Activated T-cell treated with anti-CD3 and anti-CD28 coated beads for 4 hours (primary cell): ENCODE measurements at places on chromosomes 4 and X.

DNA sequence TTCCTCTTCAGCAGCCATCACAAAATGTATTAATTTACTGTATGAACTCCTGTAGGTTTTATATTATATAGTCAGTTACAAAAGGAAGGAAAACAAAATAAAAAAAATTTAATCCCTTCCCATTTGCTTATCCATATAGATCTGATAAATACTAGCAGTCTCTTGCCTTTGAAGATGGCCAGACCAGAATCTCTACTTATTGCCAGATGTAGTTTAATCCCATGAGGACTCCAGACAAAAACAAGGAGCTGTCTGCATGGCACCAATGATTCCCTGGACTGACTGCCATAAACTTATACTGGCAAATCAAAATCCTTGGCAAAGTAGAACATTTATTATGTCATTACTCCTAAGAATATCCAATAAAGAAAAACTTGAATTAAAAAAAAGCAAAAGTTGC is 223.3 kb upstream of the MAB21L2 start:
- DNase-seq: no peak

DNA sequence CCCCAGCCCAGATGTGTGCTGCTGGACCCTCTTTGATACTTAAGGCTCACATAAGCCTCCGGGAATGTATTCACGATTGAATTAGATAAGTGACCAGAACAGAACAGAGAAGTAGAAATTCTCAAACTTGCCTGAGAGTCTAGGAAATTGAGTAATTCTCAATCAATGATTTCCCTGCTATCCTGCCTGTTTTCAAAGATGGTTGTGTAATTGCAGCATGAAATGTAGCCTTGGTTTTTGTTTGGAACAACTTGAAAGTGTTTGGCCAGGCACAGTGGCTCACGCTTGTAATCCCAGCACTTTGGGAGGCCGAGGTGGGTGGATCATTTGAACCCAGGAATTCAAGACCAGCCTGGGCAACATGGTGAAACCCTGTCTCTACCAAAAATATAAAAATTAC is 41.2 kb downstream of the TNIP2 start:
- DNase-seq: no peak

GRCh38 chrX:15349046-15349445 is 13.7 kb upstream of the PIGA start:
- no peak for DNase-seq

DNA sequence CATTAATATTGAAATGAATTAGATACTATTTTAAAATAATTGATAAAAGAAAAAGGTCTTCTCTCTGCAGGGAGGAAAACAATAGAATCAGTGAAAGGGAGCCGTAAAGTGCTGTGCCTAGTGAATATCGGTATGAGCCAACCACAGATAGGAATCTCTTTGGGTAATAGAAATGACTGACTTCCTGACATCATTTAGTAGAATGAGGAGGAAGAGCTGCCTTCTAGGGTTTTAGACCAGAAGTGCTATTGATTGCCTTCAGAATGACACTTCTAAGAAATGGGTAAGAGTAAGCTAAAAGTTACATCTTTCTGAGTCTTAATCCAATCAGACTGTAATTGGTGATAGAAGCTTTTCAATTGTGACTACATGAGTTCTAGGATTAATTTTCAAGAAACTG is 134.0 kb upstream of the MAP9 start:
- no peak for DNase-seq

DNA sequence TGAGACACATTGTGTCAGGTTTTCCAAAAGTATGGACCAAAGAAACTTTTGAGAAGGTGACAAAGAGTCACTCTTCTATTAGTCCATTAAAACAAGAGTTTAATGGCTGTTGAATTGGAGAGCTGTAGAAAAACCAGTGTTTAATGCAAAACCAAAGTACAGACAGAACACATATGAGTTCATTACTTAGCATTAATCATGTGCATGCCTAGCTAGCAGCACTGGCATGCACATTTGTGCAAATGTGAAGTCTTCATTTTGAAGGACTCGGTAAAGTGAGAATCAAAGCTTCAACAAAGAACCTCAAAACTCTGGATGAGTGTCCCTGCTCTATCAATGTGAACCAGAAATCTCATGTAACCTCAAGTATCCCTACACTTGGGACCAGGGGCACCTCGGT is 256.3 kb upstream of the PPARGC1A start:
- no peak for DNase-seq

GRCh38 chr4:90174621-90175023 is 47.4 kb downstream of the CCSER1 start:
- no peak for DNase-seq

GRCh38 chr4:47721892-47722575 is 115.8 kb downstream of the CORIN start:
- DNase-seq: no peak

- peak; percentile 67 for DNase-seq
These were observed 2.7 kb downstream of the FOXO4 start for GRCh38 chrX:71098302-71098701.

DNA sequence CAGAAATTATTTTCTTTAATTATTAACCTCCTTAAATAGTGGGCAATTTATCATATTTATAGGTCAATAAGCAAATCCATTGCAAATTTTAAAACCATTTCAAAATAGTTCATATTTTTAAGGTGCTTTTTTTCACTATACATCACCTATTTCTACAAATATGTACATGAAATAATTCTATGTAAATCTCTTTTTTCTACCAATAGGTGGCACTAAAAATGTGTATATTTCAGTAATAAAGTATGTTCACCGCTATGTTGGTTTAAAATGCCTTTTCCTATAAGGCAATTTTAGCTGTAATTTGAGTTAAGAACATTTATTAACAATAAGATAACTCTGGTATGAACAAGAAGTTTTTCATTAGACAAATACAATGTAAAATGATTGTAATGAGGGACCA is 672.2 kb downstream of the KCTD8 start:
- DNase-seq: no peak

- no peak for DNase-seq
These were observed 21.0 kb downstream of the RBM47 start for GRCh38 chr4:40608628-40609027.

GRCh38 chr4:152640058-152640921 is 39.5 kb downstream of the TMEM154 start:
- no peak for DNase-seq

GRCh38 chr4:151804821-151805220 is 44.0 kb upstream of the GATB start:
- no peak for DNase-seq

- DNase-seq: no peak
These were observed 110.6 kb downstream of the SH3KBP1 start for GRCh38 chrX:19776753-19777152.

DNA sequence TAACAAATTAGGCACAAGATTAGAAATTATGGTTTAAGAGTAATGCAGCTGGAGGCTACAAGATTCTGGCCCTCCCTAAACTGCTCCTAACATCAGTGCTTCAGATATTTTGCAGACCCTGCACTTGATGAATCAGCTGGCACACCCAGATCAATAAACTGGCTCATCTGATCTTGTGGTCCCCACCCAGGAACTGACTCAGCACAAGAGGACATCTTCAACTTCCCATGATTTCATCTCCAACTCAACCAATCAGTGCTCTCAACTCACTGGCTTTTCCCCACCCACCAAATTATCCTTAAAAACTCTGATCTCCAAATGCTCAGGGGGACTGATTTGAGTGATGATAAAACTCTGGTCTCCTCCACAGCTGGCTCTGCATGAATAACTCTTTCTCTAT is 21.7 kb upstream of the TMEM33 start:
- DNase-seq: no peak

DNA sequence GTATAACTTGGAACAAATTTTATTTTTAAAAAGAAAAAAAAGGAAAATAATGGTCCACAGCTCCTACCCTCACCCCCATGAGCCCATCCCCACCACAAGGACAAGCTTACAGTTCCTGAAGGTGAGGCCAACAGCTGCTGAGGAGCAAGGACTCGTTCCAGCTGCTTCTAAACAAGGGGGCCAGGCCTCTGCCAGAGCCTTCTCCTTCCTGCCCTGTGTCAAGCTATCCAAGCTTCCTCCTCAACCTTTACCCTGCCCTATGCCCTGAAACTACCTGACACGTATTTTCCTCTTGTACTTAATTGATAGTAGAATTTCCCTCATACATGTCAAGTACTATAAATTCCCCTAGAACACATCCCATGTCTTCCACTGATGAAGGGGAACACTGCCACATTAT is 8.8 kb downstream of the SH3D19 start:
- no peak for DNase-seq

- no peak for DNase-seq
These were observed 35.8 kb downstream of the FGFBP1 start for GRCh38 chr4:15902746-15903145.

GRCh38 chrX:37887347-37887746 is 40.0 kb upstream of the DYNLT3 start:
- no peak for DNase-seq

GRCh38 chr4:139889264-139889663 is 223.6 kb downstream of the MGST2 start:
- DNase-seq: no peak

DNA sequence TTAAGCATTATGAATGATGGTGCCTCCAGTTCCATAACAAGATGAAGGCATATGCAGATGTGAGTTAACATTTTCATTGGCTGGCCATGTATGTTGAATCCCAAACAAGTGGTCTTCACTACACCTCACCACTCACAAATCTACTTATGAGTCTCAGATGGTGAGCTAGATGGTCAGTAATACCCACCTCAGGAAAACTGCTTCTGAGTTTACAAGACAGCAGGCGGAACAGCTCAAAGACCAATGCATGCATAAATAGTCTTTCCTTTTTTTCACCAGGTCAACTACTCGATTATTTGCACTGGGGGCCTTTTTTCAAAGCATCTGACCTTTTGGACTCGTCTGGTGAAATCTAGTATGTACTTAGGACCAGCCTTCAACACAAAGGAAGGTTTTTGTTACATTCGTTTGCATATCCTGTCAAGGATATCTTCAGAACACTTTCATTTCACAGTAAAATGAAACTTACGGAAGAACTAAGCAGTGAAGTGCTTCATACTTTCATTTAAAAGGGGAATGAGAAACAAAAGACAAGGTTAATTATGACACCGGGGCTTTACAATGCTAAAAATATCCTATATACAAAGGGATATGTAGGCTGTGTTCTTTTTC is 23.1 kb upstream of the TLR7 start:
- no peak for DNase-seq
